ENCODE measurements at places on chromosomes 12 and 14.

- DNase-seq, result no peak
Observed at GRCh38 chr12:104551-105081, 38.0 kb downstream of the IQSEC3 start.

- no peak for DNase-seq
Observed at GRCh38 chr14:75495399-75495798, 26.9 kb upstream of the BATF start.

GRCh38 chr12:58915037-58915436 lies 5.3 kb downstream of the LRIG3 start:
- DNase-seq, result no peak

- DNase-seq, result no peak
Observed at GRCh38 chr12:32586390-32586789, 92.7 kb upstream of the DNM1L start.

GRCh38 chr14:60188115-60188514 lies 22.9 kb upstream of the DHRS7 start:
- DNase-seq, result no peak

GRCh38 chr12:70353780-70354660 lies 12.1 kb upstream of the KCNMB4 start:
- DNase-seq, result no peak

GRCh38 chr14:26323869-26324268 lies 274.0 kb downstream of the NOVA1 start:
- DNase-seq, result no peak

DNA sequence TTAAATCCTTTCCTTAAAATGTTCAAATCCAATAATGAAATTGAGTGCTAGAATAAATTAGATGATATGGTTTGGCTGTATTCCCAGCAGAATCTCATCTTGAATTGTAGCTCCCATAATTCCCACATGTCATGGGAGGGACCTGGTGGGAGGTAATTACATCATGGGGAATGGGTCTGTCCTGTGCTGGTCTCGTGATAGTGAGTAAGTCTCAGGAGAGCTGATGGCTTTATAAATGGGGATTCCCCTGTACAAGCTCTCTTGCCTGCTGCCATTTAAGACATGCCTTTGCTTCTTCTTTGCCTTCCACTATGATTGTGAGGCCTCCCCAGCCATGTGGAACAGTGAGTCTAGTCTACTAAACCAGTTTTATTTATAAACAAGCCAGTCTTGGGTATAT lies 508.5 kb downstream of the ETNK1 start:
- DNase-seq, result no peak

DNA sequence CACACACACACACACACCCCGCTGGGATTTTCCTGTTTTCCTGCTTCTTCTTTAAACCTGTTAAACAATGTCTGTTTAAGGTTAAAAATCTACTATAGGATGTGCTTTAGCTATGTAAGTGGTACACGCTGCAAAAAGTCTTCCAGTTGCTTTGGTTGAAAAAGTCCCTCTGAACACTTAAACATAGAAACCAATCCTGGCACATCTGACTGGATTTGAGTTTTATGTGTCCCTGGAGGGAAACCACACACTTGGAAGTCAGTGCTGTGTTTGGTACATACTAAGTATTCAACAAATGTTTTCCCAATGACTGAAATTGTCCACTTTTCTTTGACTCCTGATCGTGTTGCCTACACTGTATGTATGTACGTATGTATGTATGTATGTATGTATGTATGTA lies 22.0 kb downstream of the CFL2 start:
- DNase-seq, result no peak

DNA sequence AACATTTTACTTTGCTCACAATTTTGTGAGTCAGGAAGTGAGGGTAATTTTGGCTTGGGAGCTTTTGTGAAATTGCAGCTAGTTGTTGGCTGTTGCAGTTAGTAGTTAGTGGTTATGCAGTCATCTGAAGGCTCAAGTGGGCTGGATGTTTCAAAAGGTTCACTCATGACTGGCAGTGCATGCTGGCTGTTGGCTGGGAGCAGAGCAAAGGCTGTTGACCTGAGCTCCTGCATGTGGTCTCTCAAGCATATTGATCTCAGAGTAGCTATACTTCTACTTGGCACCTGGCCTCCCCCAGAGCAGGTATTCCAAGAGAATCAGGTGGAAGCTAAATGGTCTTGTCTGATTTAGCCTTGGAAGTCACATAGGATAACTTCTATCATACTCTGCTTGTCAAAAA lies 414.1 kb upstream of the STXBP6 start:
- DNase-seq, result no peak

GRCh38 chr14:47539031-47539461 lies 136.4 kb downstream of the MDGA2 start:
- no peak for DNase-seq

DNA sequence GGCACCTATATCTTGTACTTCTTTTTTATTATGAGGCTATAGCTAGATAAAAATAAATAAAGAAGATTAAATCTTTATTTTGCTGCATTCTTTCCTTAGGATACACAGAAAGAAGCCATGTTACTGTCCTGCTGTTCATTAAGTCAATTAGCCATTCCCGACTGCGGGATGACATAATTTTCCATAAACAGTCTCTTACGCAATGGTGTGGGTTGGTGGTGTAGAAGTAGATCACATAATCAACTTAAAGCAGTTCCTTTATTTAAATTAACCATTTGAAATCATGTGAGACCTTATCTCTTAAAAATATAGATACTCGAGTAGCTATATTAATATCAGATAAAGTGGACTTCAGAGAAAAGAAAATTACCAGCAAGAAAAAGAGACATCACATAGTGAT lies 40.2 kb downstream of the TAOK3 start:
- no peak for DNase-seq

GRCh38 chr12:57766464-57767304 lies at the start of gene CYP27B1:
Gene CYP27B1 (minus strand): TSS chr12:57767078. CDS start chr12:57767041, 37 bp downstream.
- DNase-seq, result no peak

GRCh38 chr12:96814200-96814599 lies 92.9 kb upstream of the NEDD1 start:
- DNase-seq, result no peak

DNA sequence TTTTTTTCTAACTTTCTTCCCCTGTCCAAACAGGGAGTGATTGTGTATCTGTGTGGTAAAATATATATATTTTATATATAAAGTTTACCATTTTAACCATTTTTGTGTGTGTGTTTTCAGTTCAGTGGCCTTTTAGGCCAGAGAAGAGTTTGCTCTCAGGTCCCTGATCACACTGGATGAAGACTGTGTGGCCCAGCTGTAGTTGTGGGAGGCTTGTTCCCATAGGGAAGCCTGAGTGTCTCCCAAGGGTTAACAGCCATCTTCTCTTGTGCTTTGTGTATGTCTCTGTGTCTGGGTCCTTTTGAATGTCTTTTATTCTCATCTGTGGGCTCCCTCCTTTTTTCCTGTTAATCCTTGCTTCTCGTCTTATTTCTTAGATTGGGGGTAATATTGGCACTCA lies 23.4 kb downstream of the CGRRF1 start:
- DNase-seq, result no peak

DNA sequence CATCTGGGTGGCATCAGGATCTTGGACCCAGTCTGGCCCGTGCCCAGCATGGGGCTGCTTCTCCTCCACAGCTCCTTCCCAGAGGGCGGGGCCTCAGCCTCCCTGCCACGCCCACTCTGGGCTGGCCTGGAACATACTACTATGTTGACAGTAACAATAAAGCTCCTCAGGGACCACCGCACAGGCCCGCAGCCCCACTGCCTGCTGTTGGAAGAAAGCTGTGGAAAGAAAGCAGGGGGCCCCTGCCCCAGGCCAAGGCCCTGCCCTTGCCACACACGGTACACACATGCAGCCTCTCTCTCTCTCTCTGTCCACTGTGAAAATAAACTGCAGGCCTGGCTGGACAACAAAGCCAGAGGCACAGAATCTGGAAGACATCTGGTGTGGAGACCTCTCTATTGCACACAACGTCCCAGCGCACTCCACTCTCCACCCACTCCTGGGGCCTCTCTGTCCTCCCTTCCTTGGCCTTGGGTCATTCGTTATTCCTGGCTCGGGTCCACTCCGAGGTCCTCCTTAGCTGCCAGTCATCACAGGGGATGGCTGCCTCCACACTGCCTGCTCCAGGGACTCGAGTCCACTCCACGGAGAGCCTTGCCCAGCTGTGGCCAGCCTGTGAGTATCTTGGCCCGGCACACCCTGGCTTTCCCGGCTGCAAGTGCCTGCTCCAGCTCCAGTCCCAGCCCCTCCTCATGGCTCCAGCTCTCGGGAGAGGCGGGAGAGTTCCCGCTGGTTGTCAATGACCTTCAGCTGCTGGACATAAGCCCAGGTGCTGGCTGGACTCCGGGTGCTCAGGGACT lies 11.8 kb upstream of the ENDOU start:
- DNase-seq, result no peak

DNA sequence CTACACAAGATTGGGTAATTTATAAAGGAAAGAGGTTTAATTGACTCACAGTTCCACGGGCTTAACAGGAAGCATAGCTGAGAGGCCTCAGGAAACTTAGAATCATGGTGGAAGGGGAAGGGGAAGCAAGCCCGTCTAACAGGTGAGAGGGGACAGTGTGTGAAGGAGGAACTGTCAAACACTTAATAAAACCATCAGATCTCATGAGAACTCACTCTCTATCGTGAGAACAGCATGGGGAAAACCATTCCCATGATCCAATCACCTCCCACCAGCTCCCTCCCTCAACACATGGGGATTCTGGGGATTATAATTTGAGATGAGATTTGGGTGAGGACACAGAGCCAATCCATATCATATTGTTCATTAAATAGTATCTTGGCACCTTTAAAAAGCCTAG lies 56.1 kb downstream of the EPS8 start:
- DNase-seq, result no peak

DNA sequence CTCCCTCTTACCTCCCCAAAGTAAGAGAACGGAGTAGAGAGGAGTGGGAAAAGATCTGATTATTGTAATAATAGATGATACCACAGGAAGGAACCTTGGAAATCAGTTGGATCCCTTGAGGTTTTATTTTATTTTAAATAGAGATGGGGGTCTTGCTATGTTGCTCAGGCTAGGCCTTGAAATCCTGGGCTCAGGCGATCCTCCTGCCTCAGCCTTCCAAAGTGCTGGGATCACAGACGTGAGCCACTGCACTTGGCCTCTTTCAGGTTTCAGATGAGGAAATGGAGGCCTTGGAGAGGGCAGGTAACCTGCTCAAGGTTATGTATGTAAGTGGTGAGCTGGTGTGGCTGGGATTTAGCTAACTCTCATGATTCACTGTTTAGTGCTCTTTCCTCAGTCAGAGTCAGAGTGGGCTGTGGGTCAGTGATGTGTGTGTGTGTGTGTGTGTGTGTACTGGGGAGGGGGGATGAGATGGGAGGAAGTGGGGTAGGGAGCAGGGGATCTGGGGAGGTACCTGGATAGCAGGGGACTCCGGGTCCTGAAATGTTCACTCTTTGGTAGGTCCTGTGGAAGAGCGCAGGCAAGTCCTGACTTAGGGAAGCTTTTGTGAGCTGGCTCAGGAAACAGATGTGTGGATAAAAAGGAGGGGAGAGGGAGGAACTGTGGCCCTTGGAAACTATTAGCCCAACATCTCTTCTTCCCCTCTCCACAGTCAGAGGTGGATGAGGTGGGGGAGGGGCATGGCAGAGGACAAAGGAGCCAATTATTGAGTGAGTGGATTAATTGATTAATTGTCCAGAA lies 4.7 kb upstream of the CISTR start:
- no peak for DNase-seq

GRCh38 chr12:26833743-26834490 lies 923 bp upstream of the ITPR2 start:
- DNase-seq, result no peak

DNA sequence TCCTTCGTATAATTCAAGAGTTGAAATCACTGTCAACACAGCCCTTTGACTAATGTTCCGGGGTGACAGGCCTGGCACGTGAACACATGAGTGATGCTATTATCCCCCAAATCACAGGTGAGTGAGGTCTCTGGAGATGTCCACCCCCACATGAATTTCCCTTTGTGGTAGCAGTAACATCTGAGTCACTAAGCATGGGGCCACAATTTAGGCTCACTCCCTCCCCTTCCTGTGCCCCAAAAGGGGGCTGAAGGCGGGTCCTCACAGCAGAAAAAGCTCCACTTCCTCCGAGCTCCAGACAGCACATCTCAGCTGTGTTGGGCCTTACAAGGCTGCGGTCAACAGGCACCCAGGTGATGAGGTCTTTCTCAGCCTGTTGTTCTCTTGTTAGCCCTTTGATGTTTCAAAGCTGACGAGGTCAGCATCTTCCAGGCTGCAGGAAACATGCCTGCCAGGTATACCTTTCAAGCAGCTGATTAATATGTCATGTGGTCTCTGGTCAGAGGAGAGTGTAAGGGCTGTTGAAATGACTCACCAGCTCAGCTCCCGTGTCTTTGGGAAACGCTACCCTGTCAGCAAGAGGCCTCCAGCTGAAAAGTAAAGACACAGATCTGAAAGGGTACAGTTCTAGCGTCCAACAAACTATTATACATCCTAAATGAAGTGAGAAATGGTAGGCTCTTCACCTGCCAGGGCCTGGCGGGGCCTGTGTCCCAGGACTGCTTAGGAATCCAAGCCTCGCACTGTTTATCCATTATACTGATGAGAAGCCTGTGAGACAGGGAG lies 107.3 kb downstream of the ZFP36L1 start:
- peak; percentile 58 for DNase-seq

DNA sequence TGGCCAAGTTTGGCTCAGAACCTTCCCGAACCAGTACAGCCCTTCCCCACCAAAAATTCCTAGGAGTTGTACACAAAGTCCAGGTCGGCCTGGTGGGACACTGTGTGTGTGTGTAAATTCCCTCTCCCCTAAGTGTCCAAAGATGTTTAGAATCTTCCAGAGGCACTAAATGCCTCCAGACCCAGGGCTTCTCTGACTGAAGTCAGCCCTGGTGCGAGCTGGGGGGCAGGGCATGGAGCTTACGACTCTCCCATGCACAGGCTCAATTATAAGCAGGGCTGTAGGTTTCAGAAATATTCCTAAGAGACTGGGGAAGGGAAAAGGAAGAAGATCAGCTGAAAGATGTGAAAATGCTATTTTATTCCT lies 106.9 kb upstream of the ATF7IP start:
- no peak for DNase-seq

DNA sequence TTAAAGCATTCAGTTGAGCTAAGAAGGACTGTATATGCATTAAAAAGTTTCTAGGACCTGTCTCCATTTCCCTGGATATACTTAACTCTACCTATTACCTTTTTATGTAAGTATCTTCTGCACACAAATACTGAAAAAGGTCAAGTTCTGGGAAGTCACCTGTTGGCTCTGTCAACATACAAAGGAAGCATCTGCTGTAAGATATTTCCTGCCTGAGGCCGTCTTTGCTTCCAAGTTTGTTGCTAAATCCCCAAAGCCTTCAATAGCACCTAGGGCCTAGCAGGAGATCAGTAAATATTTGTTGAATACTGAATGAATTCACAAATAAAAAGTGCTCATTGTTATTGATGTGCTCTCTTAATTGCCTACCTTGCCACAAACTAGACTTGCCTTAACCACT lies 188.4 kb downstream of the DUSP6 start:
- no peak for DNase-seq

- no peak for DNase-seq
Observed at GRCh38 chr12:325906-326305, 63.2 kb downstream of the KDM5A start.

- DNase-seq, result no peak
Observed at GRCh38 chr14:32693114-32693513, 245.6 kb upstream of the NPAS3 start.

- peak; percentile 37 for DNase-seq
Observed at GRCh38 chr14:71555654-71556559, 376.3 kb upstream of the RGS6 start.
